ENCODE measurements at places on chromosomes 5 and 9. TPM values are rescaled to one million over a fixed set of nuclear protein-coding genes. Genes with fewer than 3 reads are reported as not detected.

DNA sequence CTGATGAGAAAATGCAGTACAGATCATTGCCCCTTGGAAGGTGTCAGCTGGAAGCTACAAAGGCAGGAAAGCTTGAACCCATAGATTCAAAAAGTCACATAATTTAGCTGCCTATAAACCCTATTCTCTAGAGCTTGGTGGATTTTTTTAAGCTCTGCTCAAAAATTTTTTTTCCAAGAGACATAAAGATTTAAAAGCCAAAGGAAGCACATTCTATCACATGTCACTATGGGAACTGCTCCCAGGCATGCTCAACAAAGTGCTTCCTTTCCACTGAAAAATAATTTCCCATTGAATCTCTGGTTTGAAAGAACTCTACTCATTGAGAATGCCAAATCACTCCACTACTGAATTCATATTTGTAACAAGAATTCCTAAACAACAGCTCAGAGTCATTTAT, 419.8 kb downstream of the CETN3 start:
- DNase-seq: no peak

- no peak for DNase-seq
Observed at GRCh38 chr5:151182524-151182900, 24.9 kb upstream of the ANXA6 start.

DNA sequence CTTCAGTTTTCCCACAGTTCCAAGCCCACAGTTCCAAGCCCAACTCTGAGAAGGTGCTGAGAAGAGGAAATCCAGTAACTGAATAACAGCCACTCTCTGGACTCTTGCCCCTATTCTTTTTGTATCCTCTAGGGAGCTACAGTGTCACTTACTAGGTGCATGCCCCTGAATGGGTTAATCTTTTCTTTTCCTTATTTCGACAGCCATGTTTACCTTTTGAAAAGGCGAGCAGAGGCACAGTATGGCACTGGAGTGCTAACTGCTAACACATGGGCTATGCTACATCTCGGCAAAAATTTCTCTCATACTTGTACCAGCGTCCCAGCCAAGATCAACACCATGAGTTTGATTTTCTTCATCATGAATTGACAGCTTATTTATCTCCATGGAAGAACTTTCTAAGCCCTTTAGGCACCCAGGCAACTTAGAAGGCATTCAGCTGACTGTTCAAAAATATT, 222.6 kb downstream of the EBF1 start:
- no peak for DNase-seq

DNA sequence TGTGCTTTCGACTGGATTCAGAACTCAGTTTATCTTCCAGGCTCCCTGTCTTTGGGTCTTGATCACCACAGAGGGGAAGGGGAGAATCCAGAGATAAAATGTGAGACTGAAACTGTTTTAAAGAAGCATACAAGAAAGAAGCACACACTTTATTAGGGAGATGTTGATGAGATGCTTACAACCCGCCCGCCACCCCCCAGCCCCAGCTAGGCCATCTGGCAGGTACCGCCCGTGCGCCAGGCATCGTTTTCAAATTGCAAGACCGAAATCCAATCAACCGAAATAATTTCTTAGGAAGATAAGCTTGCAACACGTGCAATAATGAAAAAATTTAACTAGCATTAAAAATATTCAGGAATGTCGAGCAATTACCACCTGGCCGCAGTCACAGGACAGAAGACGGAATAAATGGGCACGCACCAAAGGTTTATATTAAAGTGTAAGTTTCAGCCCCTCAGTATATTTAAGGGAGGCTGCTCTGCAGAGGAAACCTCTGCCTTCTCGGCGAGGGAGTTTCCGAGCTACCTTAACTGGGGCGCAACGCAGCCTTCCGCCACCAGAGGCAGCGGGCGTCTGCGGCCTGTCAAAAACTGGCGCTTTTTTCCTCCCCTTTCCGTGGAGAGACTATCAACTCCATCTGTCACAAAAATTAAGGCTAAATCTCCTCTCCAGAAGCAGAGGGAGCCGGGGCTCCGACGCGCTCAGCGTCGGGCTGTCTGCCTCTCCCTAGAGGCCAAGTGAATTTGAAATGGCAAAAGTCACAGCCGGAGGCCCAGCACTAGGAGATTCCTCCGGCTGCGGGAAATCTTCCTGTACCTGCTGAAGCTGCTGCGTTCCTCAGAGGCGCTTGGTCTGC, 996 bp upstream of the GAS1 start:
- DNase-seq: peak; percentile 64

GRCh38 chr5:39427633-39428032, 2.9 kb upstream of the DAB2 start:
- DNase-seq: no peak

DNA sequence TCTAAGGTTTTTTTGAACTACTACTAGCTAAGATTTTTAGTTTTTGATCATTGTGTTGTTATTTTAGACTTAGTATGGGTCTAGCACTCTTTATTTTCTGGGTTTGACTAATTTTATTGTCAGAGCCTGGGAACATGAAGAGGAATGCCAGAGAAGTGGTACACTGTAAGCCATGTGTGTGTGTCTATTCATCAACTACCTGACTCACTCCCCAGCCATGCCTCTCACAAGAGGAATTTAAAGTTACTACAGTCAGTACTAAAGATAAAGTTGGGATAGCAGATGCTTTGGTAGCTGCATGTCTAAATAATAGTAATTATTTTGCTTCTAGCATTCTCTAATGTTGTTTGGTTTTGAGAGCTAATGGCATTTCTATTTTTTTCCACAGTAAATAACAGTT, 264.8 kb downstream of the CSNK1G3 start:
- no peak for DNase-seq

DNA sequence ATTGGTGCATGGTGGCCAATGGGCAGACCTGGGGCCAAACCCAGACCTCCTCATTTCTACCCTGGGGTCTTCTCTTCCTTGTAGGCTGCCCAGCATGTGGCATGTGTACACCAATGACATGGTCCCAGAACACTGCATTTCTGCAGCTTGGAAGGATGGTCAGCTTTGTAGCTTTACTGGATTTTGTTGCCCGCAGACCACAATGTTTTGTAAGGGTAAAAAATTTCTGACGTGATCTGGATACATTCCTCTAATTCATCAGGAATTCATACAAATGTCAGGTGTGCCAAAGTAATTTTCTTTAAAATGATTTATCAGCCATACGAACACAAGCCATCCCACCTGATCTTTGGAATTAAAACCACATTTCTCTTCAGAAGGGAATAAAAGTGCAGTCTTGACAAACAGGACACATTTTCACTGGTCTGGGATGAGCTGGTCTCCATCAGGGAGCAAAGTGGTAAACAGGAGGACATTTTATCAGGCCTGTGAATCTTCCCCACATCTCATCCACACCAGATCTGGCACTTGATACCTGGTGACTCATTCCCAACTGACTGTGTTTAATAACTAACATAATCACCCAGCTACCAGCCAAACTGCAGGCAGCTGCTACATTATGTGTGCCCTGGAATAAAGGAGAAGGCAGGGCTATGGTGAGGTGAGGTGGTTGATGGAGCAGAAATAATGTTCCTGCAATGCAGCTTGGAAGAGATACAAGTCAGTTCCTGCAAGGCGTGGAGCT, 103.9 kb downstream of the SPOCK1 start:
- peak; percentile 36 for DNase-seq

GRCh38 chr5:115435065-115435777, 109.4 kb downstream of the FEM1C start:
- DNase-seq: no peak

DNA sequence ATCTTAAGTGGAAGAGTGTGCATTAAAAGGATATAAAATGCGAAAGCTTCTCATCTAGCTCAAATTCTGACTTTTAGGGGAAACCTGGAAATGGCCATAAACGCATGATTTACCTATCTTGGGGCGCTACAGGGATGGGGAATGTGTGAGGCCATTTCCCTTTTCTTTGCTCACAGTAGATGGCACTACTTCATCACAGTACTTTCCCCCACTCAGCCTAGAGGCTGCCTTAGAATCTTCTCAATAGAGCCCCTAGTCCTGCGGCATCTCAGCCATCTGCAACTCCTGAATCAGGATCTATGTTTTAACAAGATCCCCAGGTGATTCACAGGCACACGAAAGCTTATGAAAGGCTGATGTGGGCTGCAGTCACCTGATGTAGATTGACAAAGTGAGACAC, 110.8 kb downstream of the LHFPL2 start:
- DNase-seq: peak; percentile 30

GRCh38 chr9:114674076-114674797, 7.8 kb downstream of the TEX48 start:
- no peak for DNase-seq

- DNase-seq: no peak
Observed at GRCh38 chr5:37886242-37886905, 46.5 kb upstream of the GDNF start.

GRCh38 chr9:4334410-4334813, 34.5 kb upstream of the GLIS3 start:
- no peak for DNase-seq

DNA sequence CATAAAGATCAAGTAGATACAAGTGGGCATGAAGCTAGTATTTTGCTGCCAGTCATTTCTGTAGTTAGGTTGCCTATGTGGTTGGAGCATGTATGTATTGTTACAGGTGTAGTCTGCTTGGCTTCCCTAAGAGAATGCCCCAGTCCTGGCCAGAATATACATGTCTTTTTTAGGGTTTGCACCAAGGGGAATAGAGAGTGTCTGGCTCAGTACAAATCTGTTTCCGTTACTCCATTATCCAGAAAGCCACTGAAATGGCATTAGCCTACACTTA, 23.2 kb downstream of the TGFBR1 start:
- DNase-seq: no peak

- no peak for DNase-seq
Observed at GRCh38 chr5:150284311-150284710, 5.3 kb downstream of the CAMK2A start.

PFN3 gene
- not detected for total RNA-seq

CD14 gene
- not detected for total RNA-seq

SLC22A5 gene
- 6.9 TPM for total RNA-seq

NIM1K gene
- total RNA-seq: not detected
